A172 (cell line): ENCODE measurements at places on chromosomes 4 and X.

DNA sequence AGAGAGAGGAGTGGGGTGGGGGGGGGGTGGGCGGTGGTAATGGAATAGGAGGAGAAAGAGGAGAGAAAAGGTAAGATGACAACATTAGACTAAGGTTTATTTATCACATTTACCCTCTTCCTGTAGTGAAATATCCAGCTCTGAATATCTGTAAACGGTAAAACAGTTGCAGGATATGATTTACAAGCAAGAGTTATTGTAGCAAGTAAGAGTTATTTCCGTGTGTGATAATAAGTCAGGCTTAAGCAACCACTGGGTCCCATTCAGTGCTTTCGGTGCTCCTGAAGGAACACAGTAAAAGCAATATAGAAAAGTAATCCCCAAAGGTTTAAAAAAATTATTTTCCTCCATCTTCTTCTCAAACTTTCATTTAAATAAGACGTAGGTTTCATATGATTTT lies 103.6 kb downstream of the MANBA start:
- no peak for DNase-seq

DNA sequence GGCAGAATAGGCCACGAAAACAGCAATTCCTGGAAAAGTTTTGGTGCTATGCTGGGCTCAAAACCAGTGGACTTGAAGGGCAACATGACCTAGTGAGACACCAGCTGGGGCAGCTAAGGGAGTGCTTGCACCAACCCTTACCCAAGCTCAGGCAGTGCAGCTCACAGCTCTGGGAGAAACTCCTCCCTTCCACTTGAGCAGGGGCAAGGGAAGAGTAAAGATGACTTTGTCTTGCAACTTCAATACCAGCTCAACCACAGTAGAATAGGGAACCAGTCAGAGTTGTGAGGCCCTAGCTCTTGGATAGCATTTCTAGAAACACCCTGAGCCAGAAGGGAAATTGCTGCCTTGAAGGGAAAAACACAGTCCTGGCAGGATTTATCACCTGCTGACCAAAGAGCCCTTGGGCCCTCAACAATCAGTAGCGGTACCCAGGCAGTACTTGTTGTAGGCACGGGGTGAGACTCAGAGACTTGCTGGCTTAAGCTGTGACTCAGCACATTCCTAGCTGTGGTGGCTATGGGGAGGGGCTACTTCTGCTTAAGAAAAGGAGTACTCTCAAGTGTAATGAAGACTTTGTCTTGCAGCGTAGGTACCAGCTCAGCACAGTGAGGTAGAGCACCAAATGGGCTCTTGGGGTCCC lies 19.7 kb upstream of the ABCG2 start:
- peak; percentile 79 for DNase-seq

DNA sequence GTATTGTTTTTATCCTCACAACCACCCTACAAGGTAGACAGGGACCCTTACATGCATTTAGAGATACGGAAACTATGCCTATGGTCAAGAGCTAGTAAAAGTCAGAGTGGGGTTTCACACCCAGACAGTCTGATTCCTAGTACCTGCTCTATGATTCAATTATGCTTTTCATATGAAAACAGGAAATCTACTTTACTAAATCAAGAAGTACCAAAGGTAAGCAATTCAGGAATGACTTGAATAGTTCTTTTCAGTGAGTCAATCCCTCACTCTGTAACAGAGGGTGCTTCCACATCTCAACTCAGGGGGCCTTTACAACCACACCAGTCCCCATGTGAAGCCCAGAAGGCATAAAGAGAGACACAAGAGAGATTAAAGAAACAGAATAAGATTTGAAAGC lies 191.4 kb downstream of the PPP3CA start:
- no peak for DNase-seq

DNA sequence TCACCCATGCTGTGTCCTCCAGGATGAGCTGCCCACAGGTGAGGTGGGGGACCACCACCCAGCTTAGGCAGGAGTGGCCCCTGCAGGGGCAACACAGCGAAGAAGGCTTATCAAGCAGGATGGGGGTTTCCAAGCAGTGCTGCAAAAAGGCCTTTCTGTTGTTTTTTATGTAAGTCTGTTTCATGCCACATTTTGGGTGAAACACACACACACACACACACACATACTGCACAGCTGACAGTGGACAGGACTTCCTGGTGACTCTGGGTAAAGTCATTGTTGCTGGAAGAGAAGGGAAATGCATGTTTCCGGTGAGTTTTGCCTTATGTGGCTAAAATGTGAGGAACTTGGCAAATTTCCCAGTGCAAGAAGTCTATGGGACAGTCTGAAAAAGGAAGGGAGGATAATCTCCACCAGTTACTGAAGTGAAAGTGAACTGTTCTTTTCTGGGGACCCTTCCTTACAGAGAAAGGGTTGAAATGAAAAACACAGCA lies 119.2 kb downstream of the IRF2 start:
- peak; percentile 80 for DNase-seq

- DNase-seq = no peak
These were observed 50.4 kb downstream of the APOO start for GRCh38 chrX:23857363-23857762.

DNA sequence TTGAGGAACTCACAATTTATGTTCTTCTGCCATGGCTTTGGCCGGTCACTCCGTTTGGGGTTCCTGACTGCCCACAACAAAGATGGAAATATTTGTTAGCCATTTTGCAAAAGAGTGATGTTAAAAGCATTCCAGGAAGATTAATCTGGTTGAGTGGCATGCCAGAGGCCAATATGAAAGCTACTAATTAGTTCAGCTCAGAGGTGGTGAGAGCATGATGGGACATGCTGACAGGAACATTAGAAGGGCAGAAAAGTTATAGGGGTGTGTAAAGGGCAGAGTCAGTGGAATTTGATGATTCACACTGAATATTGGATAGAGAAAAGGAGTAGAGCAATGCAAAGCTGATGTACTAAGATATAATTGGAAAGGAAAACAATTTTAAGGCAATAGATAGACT lies 94.4 kb downstream of the TLL1 start:
- peak; percentile 35 for DNase-seq

DNA sequence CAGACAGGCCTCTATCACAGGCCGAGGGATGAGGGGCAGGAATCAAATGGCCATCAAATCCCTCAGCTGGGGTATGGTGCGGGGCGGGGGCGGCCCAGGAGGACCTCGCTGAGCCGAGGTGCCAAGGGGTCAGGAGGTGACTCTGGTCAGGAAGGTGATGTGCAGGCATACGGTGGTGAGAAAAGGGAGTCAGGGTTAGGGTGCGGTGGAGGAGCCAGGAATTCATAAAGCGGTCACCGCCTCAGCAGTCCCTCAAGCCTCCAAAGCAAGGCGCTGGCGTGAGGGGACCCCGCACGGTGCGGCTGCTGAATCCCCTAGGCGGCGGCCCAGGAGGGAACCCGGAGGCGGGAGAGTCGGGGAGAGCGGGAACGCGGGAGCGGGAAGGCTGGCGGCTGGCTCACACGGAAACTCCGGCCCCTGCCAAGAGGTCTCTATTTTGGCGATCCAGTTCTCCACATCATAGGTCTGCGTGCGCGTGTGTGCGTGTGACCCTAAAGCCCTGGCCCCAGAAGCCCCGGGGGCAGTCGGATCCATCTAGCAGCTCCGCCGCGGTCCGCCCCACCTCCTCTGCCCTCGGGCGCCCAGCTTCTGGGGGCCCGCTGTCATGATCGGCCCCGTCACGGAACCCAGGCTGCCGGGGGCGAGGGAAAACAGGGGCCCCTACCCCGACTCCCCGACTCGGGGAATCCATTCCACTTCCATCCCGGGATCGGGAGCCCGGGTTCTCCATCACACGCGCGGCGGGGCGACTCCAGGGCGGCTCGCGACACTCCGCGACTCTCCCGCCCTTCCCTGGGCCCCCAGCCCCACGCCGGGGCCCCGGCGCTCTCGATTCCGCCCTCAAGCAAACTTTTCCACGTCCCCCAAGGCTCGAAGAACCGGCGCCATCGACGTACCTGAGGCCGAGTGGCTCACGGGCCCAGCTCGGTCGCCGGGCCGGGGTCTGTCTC lies 593 bp downstream of the ELF4 start:
- no peak for DNase-seq

- DNase-seq = no peak
These were observed 504.3 kb upstream of the ZFP42 start for GRCh38 chr4:187491286-187491685.

DNA sequence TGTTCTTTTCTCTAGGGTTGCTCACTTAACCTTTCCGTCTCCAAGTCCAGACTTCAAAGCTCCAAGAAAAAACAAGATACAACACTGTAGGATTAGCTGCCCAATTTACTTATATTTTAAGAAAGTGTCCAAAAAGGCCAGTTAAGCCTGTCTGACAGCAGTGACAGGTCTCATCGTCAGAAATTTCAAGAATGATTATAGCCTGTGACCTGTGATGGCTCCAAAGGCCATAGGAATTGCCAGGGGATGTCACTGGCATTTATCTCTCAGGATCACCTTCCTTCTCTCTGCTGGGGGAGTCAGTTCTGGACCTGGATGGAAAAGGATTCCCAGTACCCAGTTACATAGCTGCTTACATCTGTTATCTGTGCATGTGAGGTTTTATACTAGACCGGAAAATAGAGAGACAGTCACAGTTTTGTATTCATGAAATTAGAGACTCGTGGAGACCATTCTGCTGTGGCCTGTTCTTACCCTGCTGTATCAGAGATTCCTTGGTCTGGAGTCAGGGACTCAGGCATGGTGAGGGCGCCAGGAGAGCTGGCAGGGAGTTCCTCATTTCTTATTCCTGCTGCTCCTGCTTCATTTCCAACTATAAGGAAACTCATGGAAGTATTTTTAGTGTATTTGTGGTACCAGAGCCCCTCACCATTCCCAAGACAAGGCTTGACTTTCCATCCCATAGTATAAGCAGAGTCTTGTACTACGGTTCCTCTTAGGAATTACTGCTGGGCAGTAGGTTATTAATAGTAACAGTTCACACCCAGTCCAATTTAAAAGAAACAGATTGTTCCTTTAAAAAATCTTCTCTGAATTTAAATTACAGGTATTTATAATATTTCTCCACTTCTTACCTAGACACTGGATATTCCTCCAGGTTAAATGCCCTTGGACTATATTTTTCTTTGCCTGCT lies 220.8 kb downstream of the SHROOM3 start:
- DNase-seq = no peak

GRCh38 chrX:46310815-46311497 lies 234.3 kb downstream of the ZNF674 start:
- DNase-seq = no peak

GRCh38 chr4:99893839-99894160 lies 427 bp downstream of the LAMTOR3 start:
- no peak for DNase-seq

GRCh38 chr4:180641495-180641894 lies 1601.7 kb upstream of the TENM3 start:
- DNase-seq = peak; percentile 29

GRCh38 chr4:98827661-98828060 lies 101.3 kb downstream of the EIF4E start:
- DNase-seq = no peak

DNA sequence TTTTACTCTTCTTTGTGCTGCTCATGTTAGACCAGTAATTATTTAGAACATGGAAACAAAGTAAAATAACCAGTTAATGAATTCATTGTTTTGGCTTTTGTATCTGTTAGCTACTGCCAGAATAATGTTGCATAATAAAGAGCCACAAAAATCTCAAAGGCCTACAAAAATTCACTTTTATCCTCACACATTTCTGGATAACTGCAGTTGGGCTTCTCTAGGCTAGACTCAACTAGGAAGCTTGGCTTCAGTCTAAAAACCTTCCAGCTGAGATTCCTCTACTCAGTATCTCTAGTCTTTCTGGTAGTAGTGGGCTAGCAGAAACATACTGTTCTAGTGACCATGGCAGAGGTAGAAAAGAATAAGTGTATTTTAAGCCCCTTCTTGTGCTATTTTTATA lies 73.0 kb downstream of the FAT4 start:
- DNase-seq = no peak

DNA sequence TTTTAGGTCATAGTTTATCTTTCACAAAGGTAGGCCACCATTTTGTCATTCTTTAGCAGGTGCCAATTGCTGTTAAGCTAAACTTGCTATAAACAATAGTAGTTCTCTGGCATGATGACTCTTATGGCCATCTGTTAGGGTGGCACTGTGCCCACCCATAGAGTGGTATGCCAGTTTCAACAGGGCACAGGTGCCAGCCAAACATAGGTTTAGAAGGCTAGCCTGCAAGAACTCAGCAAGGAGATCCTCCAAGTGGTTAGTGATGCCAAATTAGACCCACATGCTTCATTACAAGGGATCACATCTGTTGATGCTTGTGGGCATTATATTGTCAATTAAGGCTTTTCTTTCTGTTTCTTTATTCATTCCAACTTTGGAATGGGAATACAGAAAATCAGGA lies 204.5 kb downstream of the FMR1NB start:
- no peak for DNase-seq

DNA sequence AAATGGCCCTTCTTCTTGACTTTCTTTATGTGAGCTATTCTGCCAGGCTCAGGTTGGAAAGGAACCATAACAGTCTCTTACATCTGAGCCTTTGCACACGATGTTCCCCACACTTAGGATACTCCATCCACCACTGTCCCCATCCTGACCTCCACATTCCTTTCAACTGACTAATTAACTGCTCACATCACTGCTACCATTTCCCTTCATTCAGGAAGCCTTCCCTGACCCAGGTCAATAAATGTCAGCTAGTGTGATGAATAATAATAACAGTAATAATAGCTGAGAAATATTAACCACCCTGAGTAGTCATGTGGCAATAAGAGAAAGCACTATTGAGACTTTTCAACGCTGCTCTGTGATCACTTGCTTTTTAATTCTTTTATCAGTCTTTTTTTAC lies 291.7 kb downstream of the KCNIP4 start:
- peak; percentile 89 for DNase-seq

DNA sequence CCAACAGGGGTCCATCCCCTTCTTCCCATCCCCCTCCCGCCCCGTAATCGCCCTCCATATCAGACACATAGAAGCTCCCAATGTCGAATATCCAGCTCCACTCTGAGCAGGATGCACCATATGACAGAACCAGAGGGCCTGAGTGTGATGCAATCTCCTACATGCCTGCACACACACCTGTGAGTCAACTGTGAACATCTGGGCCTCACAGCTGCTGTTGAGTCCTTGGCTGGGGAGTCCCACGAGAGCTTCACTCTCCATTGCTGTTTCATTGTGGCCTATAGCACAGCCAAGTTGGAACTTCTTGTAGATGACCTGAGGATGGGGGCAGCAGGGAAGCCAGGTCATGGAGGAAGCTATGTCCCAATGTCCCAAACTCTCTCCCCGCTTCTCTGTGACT lies 8.2 kb downstream of the SLC38A5 start:
- DNase-seq = no peak

GRCh38 chr4:36099509-36099908 lies 144.8 kb downstream of the ARAP2 start:
- no peak for DNase-seq
